ENCODE measurements at places on chromosomes 7 and 10.

GRCh38 chr10:71767420-71768035 lies 5.8 kb downstream of the VSIR start:
- no peak for DNase-seq

DNA sequence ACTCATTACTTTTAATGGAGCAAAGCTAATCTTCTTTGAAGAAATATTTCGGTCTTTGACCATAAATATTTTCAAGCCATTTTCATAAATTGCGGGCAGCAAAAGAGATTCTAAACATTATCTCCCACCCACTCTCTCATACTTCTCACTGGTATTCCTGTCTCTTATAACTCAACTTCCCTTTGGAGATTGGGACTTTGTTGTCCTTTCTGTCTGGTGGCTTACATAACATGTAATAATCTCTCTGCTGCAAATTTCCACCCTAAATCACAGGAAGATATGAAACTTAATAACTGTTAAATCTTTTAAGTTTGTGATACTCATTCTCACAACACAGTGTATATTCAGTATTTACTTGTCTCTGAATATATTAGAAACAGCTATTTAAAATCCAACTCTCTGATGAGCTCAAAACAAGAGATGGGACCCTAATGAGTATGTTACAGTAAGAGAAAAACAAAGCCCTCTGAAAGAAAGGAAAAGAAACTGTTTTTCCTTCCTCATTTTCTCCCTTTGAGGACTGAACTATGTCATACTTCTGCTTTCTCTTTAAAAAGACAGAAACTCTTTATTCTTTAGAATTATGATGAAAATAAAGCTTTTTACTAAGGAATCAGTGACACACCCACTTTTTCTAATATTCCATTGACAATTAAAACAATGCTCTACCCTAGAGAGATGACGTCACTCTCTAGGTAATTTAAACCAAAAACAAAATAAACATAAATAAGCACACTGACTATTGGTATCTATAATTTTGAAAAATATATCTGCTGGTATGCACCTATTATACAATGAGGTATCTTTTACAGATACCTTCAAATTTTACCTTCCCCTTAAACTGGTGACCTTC lies 14.7 kb downstream of the CALCR start:
- DNase-seq = no peak

DNA sequence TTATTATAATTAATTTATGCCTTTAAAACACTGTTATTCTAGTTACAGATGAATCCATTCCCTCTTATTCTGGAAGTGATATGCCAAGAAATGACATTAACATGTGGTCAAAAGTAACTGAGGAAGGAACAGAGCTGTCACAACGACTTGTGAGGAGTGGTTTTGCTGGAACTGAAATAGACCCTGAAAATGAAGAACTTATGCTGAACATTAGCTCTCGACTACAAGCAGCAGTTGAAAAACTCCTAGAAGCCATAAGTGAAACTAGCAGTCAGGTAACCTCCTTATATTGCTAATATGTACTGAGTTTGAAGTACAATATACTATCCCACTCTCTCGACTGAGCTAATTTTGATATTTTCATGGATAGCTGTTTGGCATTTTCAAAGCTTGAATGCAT lies 81.6 kb downstream of the CYP51A1 start:
- DNase-seq = no peak

DNA sequence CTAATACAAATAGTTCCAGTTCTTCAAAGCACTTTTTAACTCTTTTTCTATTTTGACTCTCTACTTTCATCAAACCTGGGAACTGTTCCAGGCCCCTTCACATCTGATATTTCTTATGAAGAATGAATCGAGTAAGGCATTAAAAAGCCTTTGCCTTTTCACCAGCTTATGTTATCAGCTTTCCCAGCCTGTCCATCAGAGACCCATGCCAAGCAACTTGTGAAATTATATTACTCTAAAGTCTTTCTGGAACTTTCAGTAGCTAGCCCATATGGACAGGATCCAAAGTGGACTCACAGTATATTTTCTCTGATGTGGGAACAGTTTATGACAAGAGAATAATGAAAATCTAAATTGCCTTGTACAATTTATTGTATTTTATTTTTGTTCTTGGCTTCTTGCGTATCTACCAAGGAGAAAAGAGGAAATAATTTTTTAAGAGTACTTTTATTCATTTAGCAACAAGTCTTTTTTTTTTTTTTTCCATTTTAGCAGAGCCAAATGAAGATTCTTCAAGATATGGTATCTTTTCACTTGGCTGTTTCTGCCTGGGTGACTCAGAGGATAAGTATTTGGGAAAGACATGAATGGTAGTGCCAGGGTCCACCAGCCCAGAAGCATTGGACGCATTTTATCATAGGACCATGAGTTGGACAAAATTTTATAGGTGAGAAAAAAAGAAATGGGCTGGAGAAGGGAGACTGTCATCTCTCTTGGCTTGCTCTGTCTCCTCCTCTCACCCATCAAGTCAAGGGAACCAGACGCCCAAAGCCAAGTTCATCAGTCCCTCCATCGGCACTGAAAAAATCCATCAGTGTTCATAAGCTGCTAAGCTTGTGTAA lies 195.8 kb upstream of the NEBL start:
- DNase-seq = no peak

GRCh38 chr7:51024867-51025266 lies 242.2 kb upstream of the GRB10 start:
- no peak for DNase-seq

DNA sequence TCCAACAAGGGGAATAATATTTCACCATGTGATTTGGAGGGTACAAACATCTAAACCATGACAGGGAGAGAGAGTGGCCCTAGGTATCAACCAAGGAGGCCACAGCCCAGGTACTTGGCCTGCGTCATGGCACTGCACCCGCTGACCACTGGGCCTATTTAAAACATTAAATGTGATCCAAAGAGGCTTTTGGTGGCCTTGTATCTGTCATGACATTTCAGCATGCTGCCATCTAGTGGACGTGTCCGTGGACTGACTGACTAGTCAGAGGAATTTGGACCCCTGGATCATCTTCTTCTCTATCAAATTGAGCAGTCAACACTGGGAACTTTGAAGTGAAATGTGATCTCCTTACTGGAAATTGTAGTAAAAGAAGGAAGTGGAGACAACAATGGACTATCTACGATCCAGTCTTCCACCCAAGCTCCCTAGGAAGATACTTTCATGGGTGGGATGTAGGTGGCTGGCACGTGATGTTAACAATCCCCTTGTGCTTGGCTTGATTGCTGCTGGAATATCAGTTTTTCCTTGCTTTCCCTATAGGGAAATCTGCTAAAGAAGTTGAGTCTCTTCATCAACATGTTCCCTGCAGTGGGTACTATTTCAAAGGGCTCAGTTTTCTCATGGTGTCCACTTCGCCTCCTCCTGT lies 24.6 kb upstream of the ITGA8 start:
- DNase-seq = no peak

GRCh38 chr10:13690281-13690825 lies 103.6 kb downstream of the PRPF18 start:
- no peak for DNase-seq

- DNase-seq = no peak
Measured at GRCh38 chr7:84170646-84171045, 23.9 kb downstream of the SEMA3A start.

DNA sequence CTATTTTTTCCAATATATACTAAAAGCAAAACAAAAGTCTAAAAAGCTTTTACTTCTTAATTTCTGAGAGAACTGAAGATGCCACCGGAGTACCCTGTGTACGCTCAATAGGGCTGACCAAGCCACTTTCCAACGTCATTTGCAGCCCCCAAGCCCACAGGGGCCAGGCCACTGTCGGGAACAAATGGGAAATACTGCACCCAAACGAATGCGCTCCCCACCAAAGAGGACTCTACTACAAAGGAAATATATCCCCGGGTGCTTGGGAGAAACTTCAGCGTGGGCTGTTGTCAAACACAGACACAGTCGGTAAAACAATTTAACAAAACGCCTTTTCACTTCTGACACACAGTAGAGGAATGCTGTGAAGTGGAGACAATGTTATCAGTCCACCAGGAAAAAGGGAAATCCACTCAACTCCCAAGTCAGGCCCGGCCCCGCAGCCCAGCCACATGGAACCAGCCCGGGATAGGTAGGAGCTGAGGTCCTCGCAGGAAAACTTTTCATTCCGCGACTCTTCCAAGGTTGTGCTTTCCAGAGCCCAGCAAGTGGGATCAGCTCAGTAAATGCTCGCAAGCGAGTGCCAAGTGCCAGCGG lies 1.4 kb downstream of the PARD3 start:
- DNase-seq = no peak

DNA sequence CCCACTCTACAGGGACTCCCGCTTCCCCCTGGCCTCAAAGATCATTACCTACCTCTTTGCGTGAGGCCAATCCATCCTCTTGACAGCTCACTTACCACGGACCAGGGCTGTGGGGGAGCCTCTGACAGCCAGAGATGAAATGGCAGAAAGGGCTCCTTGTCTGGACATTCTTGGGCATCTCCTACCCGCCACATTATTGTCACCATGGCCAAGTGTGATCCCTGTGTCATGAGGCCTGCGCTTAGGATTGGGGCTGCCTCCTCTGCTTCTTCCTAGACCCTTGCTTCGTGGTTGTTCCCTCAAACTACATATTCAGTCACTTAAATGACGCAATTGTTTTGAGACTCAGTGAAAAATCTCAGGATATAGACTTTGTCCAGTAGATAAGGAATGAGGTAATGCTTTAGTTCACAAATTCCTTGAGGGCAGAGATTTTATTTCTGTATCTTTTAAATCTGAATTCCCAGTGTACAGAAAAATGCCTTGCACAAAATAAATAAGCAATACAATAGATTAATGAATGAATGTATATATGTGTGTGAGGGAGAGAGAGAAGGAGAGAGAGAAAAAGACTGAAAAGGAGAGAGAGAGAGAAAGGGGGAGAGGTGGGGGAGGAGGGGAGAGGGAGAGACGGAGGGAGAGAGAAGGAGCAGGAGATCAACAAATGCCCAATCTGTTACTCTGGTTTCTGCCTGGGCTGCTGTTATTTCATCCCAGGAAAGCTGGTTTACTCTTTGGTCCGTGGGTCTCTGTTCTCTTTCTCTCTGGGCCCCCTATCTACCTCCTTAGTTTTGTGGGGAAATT lies 159.0 kb downstream of the PLXNA4 start:
- no peak for DNase-seq

GRCh38 chr7:142100634-142101033 lies 10.9 kb upstream of the MGAM2 start:
- no peak for DNase-seq

DNA sequence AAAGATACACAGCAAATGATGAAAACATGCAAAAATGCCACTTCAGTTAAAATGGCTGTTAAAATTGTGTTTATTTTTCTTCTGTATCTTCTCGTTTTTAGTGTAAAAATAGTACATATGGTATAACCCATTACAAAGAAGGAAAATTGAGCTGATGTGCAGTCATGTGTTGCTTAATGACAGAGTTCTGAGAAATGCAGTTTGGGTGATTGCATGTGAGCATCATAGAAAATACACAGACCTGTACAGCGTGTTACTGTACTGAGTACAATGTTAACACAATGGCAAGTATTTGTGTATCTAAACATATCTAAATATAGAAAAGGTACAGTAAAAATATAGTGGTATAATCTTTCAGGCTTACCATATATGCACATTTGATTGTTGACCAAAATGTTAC lies 7.3 kb downstream of the DMTF1 start:
- DNase-seq = no peak

DNA sequence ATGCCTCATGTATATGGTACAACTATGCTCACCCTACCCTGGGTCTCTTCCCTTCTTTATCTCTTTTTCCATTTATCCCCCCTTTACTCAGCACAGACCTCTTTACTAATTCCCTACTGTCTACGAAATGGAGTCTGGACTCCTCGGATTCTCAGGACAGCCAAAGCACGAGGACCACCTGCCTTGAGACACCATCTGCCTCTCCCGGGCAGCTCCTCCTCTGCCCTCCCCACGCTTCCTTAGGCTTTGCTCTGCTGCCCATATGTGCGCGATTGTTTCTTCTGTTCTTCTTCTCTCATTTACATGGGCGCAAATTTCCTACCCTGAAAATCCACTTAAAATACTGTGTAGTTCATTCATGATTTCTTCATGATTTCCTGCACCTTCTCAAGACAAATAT lies 62.7 kb upstream of the STK17A start:
- DNase-seq = no peak

DNA sequence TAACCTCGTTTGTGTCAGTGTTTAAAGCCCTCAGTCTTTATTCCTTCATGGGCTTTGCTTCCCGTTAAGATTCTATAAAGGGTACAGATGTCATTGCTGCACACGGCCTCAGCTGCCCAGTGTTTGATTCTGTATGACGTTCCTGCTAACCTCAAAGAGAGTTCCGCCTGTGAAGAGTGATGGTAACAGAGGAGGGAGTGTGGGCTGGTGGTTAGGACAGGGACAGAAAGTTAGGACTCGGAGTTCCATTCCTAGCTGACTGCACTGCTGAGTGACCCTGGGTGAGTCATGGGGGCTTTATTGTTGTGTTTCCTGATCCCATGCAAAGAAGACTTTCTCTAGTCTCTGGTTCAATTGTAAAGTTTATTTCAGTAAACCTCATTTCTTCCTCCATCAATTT lies 227.1 kb downstream of the DYNC1I1 start:
- DNase-seq = no peak

GRCh38 chr10:33571616-33572015 lies 237.1 kb upstream of the NRP1 start:
- no peak for DNase-seq

DNA sequence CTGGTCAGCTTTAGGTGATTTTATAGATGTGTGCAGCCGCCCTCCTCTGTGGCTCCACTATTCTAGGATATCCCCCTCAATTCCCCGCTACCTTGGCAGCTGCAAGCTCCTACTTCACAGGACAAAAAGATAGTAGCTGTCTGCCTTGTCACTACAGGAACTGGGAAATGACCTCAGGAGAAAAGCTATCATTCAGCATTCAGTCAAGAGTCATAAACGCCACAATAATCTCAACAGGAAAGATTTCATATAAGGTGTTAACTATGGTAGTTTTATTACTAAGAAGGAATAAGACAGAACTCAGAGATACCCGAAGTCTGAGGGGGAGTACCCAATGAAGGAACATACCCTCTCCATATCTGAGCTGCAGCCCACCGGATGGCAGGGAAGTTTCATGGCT lies 63.9 kb downstream of the CRPPA start:
- DNase-seq = no peak

GRCh38 chr10:45418849-45419675 lies 45.0 kb downstream of the ALOX5 start:
- DNase-seq = peak; percentile 38

- DNase-seq = no peak
Measured at GRCh38 chr10:661597-662222, 27.8 kb downstream of the DIP2C start.

DNA sequence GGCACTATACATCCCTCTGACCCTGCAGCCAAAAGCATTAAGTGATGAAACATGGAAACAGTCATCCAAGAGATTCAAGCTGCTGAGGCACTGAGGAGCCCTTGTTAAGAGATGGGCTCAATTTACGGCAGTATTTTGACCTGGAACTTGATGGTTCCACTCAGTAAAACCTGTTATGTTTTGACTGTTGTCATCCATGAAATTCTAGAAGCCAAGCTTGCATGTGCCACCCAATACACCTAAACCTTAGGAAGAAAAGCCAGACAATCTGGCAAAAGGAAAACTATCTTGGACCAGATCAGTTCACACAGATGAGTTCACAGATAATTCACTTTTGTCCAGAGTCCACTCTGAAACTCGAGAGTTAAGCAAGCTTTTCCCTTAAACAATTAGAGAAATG lies 53.2 kb downstream of the ICA1 start:
- DNase-seq = no peak

GRCh38 chr7:151141311-151141854 lies 26.1 kb downstream of the GBX1 start:
- no peak for DNase-seq

All from stimulated activated CD8-positive, alpha-beta memory T cell treated with anti-CD3 and anti-CD28 coated beads, Interleukin-7, amount 100 ng/mL, for 1 hour (primary cell).